Placental epithelial cell (primary cell): ENCODE measurements at places on chromosomes 7 and 10. TPM values are rescaled to one million over a fixed set of nuclear protein-coding genes. Genes with fewer than 3 reads are reported as not detected.

NRF1 gene
- 11.8 and 13.7 TPM in 2 replicates for total RNA-seq

KEL gene
- total RNA-seq, result 0.39 and 1.4 TPM in 2 replicates

TET1 gene
- 1.3 and 3.9 TPM in 2 replicates for total RNA-seq

GRM3 gene
- total RNA-seq, result 0.39 TPM in 1 of 2 replicates, not detected in the other

IFIT3 gene
- total RNA-seq, result 1.2 and 2.0 TPM in 2 replicates

MOSPD3 gene
- 13.6 and 20.4 TPM in 2 replicates for total RNA-seq

SPOCK2 gene
- under 0.01 and 0.39 TPM in 2 replicates for total RNA-seq

SLC39A12 gene
- not detected in 2 replicates for total RNA-seq

BTBD16 gene
- total RNA-seq, result not detected in 2 replicates

TMEM26 gene
- total RNA-seq, result under 0.01 TPM in 1 of 2 replicates, not detected in the other

MAGI2 gene
- 9.4 and 9.5 TPM in 2 replicates for total RNA-seq

SHOC2 gene
- 35.3 and 54.7 TPM in 2 replicates for total RNA-seq

ZNF239 gene
- 3.5 and 4.4 TPM in 2 replicates for total RNA-seq

GRID2IP gene
- under 0.01 TPM in 1 of 2 replicates, not detected in the other for total RNA-seq

ZP3 gene
- 0.98 and 4.7 TPM in 2 replicates for total RNA-seq

TRIL gene
- 0.33 and 0.79 TPM in 2 replicates for total RNA-seq

UNCX gene
- not detected in 2 replicates for total RNA-seq

KIF20B gene
- total RNA-seq, result 5.9 and 7.5 TPM in 2 replicates

EIF3B gene
- 117 and 138 TPM in 2 replicates for total RNA-seq

HOXA3 gene
- total RNA-seq, result 1.4 and 4.7 TPM in 2 replicates

NME8 gene
- total RNA-seq, result not detected in 2 replicates

TUBAL3 gene
- total RNA-seq, result not detected in 2 replicates

GRID1 gene
- under 0.01 and 0.11 TPM in 2 replicates for total RNA-seq

FRAT1 gene
- total RNA-seq, result 2.1 and 3.5 TPM in 2 replicates

CALY gene
- total RNA-seq, result not detected in 2 replicates

JMJD1C gene
- total RNA-seq, result 63.2 and 106 TPM in 2 replicates

OR2A12 gene
- total RNA-seq, result not detected in 2 replicates

DUS4L gene
- total RNA-seq, result 7.0 and 8.2 TPM in 2 replicates

PCDH15 gene
- total RNA-seq, result not detected in 2 replicates

MOGAT3 gene
- not detected in 2 replicates for total RNA-seq

GPR85 gene
- 26.0 and 33.8 TPM in 2 replicates for total RNA-seq

VWA2 gene
- under 0.01 TPM in 1 of 2 replicates, not detected in the other for total RNA-seq

FAM20C gene
- total RNA-seq, result 11.0 and 12.2 TPM in 2 replicates

SERPINE1 gene
- 183 and 2,094 TPM in 2 replicates for total RNA-seq

ZNF365 gene
- under 0.01 TPM in 1 of 2 replicates, not detected in the other for total RNA-seq

TNS3 gene
- 87.6 and 124 TPM in 2 replicates for total RNA-seq

PPP1R3C gene
- total RNA-seq, result 1.1 and 2.0 TPM in 2 replicates

DDX50 gene
- 43.7 and 47.9 TPM in 2 replicates for total RNA-seq

PIK3CG gene
- total RNA-seq, result not detected in 2 replicates
